ENCODE measurements at places on chromosomes 3 and 15. TPM values are rescaled to one million over a fixed set of nuclear protein-coding genes. Genes with fewer than 3 reads are reported as not detected.

ZNF80 gene
- not detected for total RNA-seq

BOC gene
- 0.50 TPM for total RNA-seq

PLIN1 gene
- total RNA-seq, result 38.1 TPM

CCDC13 gene
- total RNA-seq, result 1.6 TPM

UNC13C gene
- not detected for total RNA-seq

SPESP1 gene
- total RNA-seq, result 0.48 TPM

SPTSSB gene
- total RNA-seq, result 0.18 TPM
